ENCODE measurements at places on chromosomes 5 and 9.

DNA sequence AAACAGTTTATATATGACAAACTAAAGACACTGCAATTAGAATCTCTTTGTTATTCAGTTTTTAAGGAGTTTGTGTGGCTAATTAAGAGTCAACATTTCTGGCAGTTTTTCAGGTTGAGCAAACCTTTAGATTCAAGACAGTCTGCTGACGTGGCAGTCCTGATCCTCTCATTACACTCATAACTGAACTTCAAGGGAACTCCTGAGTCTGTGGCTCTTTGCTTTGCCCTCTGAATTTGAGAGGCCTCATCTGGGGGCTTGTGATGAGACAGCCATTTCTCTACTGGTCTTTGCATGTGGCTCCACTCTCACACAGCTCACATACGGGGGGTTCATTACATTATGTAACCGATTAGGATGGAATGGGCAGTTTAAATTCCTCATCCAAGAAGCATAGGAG lies 182.9 kb upstream of the MEF2C start:
- H3K4me1 ChIP-seq = peaks cover 7% of the 10 kb centered on the region
- H3K4me3 ChIP-seq = no peak overlapping the region
- H3K27me3 ChIP-seq = no peaks in the 10 kb centered on the region

GRCh38 chr5:98398465-98398864 lies 375.0 kb upstream of the RGMB start:
- no peaks in the 10 kb centered on the region for H3K27me3 ChIP-seq
- no peak overlapping the region for H3K4me3 ChIP-seq
- no peak overlapping the region for H3K27ac ChIP-seq
- H3K4me1 ChIP-seq = no peaks in the 10 kb centered on the region

DNA sequence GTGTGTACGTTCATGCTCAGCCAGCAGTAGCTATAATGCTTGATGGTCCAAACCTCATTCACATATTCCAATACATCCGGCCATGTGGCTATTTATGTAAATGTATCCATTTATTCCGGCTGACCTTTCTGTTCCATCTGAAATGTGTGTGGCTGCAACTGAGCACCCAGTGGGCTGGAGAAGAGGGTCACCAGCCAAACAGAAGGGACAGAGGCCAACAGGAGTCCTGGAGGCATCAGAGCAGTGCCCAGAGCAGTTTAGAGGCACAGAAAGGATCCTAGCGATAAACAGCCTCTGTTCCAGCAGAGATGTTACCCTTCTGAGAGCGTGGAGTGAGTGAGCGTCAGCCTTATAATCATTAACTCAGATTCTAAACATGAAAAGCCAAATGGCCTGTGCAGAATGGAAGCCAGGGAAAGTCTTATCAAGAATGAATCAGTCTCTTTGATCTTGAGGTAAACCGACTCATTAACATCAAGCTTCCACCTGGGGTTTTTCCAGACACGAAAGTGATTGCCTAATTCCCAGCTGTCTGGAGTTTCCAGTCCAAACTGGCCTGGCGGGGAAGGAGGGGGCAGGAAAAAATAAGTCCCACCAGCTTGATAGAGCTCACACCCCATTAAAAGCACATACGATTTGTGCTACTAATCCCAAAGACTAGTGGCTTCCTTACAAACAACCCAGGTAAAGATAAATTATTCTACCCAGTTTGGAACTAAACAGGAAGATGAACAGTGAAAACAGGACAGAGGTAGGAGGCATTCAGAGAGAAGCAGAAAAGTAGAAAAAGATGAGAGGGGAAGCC lies 55.7 kb downstream of the SUSD1 start:
- no peak overlapping the region for H3K27ac ChIP-seq
- no peak overlapping the region for H3K4me3 ChIP-seq
- DNase-seq = no peak
- no peaks in the 10 kb centered on the region for H3K4me1 ChIP-seq

DNA sequence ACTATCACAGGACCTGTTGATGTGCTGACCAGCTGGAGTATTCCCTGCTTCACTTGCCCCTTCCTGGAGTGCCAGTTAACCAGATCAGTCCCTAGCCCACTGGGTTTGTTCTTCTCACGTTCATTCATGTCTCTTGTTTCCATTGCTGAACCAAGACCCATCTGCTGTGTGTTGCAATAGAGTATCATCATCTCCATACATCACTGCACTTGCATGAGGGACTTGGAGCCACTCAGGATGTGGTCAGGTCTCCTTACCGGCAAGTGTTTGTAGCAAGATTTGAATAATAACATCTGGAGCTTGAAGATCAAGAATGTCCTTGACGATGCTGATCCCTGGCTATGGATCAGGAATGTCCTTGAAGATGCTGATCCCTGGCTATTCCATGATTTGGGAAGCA lies 358.6 kb downstream of the IRX1 start:
- no peak overlapping the region for H3K4me3 ChIP-seq
- DNase-seq = no peak
- H3K27ac ChIP-seq = no peak overlapping the region
- no peaks in the 10 kb centered on the region for H3K4me1 ChIP-seq
- H3K36me3 ChIP-seq = no peaks in the 10 kb centered on the region

GRCh38 chr9:113026200-113026599 lies 14.2 kb upstream of the ZNF883 start:
- peaks cover 3% of the 10 kb centered on the region for H3K36me3 ChIP-seq
- no peak overlapping the region for H3K27ac ChIP-seq
- no peak overlapping the region for H3K4me3 ChIP-seq

DNA sequence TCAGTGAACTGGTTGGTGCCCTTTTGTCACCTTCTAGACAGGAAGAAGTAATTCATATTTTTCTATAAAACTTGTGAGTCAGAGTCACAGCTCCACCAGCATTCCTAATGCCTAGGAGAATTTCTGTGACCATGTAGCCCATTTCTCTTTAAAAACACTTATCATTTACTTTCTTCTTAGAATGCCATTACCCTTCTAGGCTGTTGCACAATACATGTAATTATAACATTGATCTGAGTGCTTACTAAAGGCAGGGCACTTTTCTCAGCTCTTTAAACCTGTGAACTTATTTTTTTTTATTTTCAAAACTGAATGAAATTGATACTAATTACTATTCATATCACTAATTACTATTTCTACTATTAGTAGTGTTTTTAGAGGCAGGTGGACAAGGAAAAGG lies 373.7 kb downstream of the TLE4 start:
- peaks cover 1% of the 10 kb centered on the region for H3K4me1 ChIP-seq
- no peak overlapping the region for H3K4me3 ChIP-seq
- no peak overlapping the region for H3K27ac ChIP-seq
- DNase-seq = no peak
- H3K36me3 ChIP-seq = no peaks in the 10 kb centered on the region
- no peaks in the 10 kb centered on the region for H3K27me3 ChIP-seq

Data from left ventricle myocardium inferior (tissue), 1 donor.